ENCODE measurements at places on chromosomes 7 and 10. TPM values are rescaled to one million over a fixed set of nuclear protein-coding genes. Genes with fewer than 3 reads are reported as not detected.
A peak's percentile ranks its signal among the peaks of the same experiment; 100 is the strongest.

- no peak for DNase-seq
Measured at GRCh38 chr7:28815369-28815927, 142.7 kb downstream of the TRIL start.

The CYP2E1 gene
- total RNA-seq: not detected

The MOGAT3 gene
- total RNA-seq: not detected

DNA sequence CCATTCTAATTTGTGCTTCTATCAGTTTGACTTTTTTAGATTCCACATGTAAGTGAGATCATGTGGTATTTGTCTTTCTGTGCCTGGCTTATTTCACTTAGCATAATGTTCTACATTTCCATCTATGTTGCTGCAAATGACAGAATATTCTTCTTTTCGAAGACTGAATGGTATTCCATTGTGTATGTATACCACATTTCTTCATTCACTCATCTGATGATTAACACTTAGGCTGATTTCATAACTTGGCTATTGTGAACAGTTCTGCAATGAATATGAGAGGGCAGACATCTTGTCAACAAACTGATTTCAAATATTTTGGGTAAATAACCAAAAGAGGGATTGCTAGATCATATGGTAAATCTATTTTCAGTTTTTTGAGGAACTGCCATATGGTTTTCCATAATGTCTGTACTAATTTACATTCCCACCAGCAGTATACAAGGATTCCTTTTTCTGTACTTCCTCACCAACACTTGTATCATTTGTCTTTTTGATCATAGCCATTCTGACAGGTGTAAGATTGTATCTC is 52.9 kb downstream of the ZNF22 start:
- peak; percentile 18 for DNase-seq

The ADAM12 gene
- total RNA-seq: 3.1 TPM

The LLCFC1 gene
- not detected for total RNA-seq

The ARHGEF5 gene
- 54.7 TPM for total RNA-seq

The SLC18A3 gene
- not detected for total RNA-seq

GRCh38 chr10:49109669-49110340 is 5.5 kb downstream of the VSTM4 start:
- no peak for DNase-seq

GRCh38 chr10:370449-370825 is 235.2 kb downstream of the ZMYND11 start:
- no peak for DNase-seq

DNA sequence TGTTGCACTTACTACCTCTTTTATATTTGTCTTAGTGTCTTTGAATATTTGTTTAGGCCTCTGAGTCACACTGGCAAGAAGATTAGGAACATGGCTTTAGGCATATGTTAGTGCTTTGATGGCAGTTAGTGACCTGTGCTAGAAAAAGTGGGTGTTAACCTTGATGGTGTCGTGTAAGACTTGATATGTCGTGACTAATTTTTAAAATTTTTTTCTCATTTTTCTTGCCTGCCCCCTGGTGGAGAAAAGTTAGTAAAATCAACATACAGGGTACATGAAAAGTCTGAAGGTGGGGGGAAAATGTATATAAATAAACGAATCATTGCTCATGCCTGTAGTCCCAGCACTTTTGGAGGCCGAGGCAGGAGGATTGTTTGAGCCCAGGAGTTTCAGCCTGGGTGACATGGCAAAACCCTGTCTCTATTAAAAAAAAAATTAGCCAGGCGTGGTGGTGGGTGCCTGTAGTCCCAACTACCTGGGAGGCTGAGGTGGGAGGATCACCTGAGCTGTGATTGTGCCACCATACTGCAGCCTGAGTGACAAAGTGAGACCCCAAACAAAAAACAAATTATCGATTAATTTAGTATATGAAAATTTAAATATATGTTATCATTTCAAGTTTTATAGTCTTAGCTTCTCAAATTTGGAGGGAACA is 44.6 kb downstream of the TAX1BP1 start:
- DNase-seq: peak; percentile 67

The SPDYE2 gene
- 0.22 TPM for total RNA-seq

DNA sequence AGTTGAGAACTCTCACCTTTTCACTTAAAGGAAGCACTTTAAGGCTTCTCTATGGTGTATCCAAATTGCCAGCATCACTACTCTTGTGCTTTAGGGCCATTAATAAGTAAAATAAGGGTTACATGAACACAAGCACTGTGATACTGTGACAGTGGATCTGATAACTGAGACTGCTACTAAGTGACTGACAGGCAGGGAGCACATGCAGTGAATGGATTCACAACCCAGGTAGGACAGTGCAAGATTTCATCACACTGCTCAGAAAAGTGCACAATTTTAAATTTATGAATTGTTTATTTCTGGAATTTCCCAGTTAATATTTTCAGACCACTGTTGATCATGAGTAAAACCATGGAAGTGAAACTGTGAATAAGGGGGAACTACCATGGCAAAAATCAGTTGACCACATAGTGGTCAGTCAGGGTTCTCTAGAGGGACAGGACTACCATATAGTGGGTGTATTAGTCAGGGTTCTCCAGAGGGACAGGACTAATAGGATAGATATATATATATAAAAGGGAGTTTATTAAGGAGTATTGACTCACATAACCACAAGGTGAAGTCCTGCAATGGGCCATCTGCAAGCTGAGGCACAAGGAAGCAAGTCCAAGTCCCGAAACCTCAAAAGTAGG is 20.9 kb upstream of the CYP51A1 start:
- DNase-seq: no peak

DNA sequence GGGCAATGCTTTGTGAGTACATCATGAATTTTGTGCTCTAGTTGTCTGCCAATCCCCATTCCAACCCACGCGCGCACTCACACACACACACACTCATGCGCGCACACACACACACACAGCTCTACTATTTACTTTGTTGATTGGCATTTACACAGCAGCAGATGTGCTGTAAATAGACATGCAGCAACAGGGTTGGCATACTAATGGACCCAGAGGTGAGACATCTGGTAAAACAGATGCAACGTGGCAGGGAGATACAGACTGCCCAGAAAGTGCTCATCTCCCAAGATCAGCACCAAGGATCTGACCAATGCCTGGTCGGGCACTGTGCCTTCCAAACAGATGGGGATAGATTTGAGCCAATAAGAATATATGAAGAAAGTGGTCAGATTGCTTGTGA is 873.0 kb downstream of the SORCS3 start:
- DNase-seq: no peak

The WNT2 gene
- not detected for total RNA-seq

GRCh38 chr7:7819442-7820247 is 101.2 kb upstream of the RPA3 start:
- no peak for DNase-seq

GRCh38 chr10:125221716-125222115 is 61.4 kb upstream of the CTBP2 start:
- DNase-seq: no peak

DNA sequence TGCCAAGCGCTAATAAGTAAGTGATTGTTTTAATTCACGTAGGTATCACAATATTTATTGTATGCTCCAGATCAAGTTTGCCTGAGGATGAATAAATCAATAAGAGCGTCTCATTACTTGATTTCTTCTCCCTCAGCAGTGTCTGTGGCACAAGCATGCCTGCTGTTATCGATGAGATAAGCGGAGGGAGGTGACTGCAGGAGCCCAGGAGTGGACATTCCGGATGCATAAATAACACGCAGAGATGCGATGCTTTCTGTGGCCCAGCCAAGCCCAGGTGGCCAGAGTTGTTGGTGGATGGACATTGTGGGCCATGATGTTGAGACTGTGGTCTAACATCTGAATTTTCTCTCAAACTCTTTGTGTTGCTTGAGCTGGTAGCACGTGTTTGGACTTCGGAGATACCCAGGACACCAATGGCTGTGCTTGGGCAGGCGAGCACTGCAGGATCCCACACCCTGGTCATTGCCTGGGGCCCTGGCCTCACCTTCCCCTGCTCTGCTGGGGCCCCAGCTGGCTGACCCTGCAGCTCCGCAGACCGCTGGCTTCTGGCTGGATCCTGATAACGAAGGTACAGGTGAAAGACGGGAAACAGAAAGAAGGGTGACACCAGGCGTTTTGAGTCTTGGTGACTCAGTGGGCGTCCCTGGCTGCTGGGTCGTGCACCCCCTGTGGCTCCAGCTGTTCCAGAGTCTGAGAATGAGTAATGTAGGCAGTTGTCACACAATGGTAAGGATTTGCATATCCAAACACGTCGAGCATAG is 31.2 kb upstream of the MNX1 start:
- DNase-seq: no peak

- DNase-seq: no peak
Measured at GRCh38 chr7:135160098-135160857, 10.2 kb downstream of the CYREN start.

- no peak for DNase-seq
Measured at GRCh38 chr10:103750836-103751235, 104.5 kb downstream of the SH3PXD2A start.

GRCh38 chr7:102000123-102000522 is 182.7 kb downstream of the CUX1 start:
- DNase-seq: no peak

The MMP21 gene
- not detected for total RNA-seq

DNA sequence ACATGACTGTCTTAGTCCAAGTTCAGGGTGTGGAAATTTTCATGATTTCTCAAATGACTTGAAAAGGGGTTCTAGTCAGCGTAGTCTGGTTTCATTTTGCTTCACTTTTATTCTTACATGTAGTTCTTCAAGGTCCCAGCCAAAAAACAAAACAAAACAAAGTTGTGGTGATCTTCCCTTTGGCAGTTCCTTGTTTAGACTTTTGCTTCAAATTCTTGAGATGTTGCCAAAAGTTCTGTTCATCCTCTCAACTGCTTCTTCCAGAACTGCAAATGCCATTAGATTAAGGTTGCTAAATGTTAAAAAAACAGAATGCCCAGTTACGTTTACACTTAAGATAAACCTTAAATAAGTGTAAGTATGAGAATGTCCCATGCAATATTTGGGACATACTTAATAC is 370.8 kb upstream of the LRRTM3 start:
- peak; percentile 6 for DNase-seq

DNA sequence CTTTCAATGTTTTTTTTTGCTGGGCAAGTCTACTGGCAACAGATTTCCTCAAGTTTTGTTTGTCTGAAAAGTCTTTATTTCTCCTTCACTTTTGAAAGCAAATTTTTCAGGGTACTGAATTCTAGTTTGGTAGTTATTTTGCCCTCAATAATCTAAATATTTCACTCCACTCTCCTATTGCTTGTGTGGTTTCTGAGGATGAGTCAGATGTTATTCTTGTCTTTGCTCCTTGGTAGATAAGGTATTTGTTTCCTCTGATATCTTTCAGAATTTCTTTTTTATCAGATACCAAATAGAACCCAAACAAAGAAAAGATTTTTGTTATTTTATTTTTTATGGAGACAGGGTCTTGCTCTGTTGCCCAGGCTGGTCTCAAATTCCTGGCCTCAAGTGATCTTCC is 99.2 kb upstream of the MALRD1 start:
- DNase-seq: no peak

- no peak for DNase-seq
Measured at GRCh38 chr7:157437519-157438061, 100.8 kb downstream of the DNAJB6 start.

DNA sequence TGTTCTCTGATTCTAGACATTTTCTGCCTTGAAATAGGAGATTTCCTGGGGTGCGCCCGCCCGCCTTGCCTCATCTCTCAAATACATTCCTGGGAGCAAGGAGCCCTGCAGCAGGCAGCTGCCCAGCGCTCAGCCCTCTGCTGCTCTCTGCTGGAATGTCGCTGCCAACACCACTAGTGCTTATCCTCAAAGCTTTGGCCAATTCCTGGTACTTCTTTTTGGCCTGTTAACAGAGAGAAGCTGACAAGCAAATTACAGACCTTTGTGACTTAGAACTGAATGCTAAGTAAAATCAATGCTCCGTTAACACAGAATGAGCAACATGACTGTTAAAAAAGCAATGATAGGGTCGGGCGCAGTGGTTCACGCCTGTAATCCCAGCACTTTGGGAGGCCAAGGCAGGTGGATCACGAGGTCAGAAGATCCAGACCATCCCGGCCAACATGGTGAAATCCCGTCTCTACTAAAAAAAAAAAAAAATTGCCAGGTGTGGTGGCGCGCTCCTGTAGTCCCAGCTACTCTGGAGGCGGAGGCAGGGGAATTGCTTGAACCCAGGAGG is 41.9 kb upstream of the SYPL1 start:
- DNase-seq: peak; percentile 86
